ENCODE measurements at places on chromosomes 7 and 10.

DNA sequence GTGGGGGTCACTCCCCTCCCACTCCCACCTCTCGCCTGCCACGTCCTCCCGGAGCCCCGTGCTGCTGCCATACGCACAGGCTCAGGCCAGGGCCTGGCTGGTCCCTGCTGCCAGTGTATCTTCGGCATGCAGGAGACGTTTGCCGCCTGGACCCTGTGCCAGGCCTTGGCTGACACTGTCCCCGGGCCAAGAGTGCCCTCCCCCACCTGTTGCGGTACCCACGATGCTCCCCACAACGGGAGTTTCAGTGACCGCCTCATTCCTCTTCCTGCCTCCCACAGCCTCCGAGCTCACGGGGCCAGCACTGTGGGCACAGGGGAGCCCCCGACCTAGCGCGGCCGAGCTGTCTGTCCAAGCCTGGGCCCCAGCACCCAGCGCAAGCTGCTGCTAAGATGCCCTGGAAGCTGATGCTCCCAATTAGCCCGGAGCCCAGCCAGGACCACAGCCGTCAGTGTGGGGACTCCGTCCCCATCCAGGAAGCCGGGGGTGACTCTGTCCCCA lies 7.4 kb downstream of the TTYH3 start:
- DNase-seq: no peak
- no peaks in the 10 kb centered on the region for H3K27me3 ChIP-seq
- H3K4me1 ChIP-seq: peaks cover 7% of the 10 kb centered on the region
- H3K36me3 ChIP-seq: peaks cover 7% of the 10 kb centered on the region

DNA sequence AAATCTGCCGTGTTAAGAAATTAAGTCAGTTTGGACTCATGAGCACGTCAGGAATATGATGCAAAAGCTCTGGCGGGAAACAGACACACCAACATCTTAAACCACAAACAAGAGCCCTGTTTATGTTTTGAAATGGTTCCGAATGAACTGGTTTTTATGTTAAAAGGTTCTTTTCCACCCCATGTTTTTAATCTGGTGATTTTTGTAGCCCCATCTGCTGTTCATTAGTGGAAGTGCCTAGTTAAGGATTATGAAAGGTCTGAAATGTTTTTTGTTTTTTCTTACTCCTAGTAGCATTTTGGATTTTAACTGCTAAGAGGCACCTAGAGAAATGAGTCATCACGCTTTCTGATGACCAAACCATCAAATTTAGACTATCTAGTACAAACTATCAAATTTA lies 404.1 kb upstream of the MKI67 start:
- H3K27ac ChIP-seq: no peak overlapping the region
- peaks cover 26% of the 10 kb centered on the region for H3K27me3 ChIP-seq
- no peaks in the 10 kb centered on the region for H3K4me1 ChIP-seq

- H3K4me3 ChIP-seq: peak overlapping the region; percentile 28
- H3K4me1 ChIP-seq: peaks cover 14% of the 10 kb centered on the region
- peak overlapping the region; percentile 7 for H3K27ac ChIP-seq
- H3K36me3 ChIP-seq: peaks cover 6% of the 10 kb centered on the region
- no peaks in the 10 kb centered on the region for H3K27me3 ChIP-seq
These were observed 75.1 kb downstream of the CRPPA start for GRCh38 chr7:16345979-16346958.

- no peaks in the 10 kb centered on the region for H3K36me3 ChIP-seq
- H3K4me3 ChIP-seq: no peak overlapping the region
- no peaks in the 10 kb centered on the region for H3K4me1 ChIP-seq
- H3K27ac ChIP-seq: no peak overlapping the region
These were observed 6.7 kb downstream of the LAMB1 start for GRCh38 chr7:107996072-107996882.

GRCh38 chr7:132292803-132293202 lies 283.5 kb downstream of the PLXNA4 start:
- no peak overlapping the region for H3K27ac ChIP-seq
- H3K4me3 ChIP-seq: no peak overlapping the region
- H3K36me3 ChIP-seq: no peaks in the 10 kb centered on the region
- DNase-seq: no peak
- no peaks in the 10 kb centered on the region for H3K4me1 ChIP-seq
- H3K27me3 ChIP-seq: peaks cover 82% of the 10 kb centered on the region

DNA sequence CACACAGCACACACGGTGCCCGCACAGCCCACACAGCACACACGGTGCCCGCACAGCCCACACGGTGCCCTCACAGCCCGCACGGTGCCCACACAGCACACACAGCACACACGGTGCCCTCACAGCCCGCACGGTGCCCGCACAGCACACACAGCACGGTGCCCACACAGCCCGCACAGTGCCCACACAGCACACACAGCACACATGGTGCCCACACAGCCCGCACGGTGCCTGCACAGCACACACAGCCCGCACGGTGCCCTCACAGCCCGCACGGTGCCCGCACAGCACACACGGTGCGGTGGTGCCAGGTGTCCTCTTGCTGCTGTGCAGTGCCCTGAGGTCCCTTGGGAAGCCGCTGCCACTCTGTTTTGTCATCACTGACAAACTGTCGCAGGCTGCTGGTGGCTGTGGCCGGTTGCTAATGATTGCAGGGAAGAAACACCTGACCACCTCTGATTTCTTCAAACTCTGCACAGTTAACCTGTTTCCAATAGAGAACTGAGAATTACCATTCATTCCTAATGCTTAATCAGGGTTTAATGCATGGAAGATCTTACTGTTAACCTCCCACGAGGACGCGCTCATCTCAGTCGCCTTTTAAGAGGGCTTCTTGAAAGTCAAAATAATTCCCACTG lies 66.9 kb downstream of the GLRX3 start:
- H3K27me3 ChIP-seq: no peaks in the 10 kb centered on the region
- H3K36me3 ChIP-seq: no peaks in the 10 kb centered on the region
- H3K4me1 ChIP-seq: no peaks in the 10 kb centered on the region
- H3K27ac ChIP-seq: no peak overlapping the region
- no peak for DNase-seq

- H3K4me1 ChIP-seq: no peaks in the 10 kb centered on the region
- H3K27me3 ChIP-seq: peaks cover 44% of the 10 kb centered on the region
- no peak overlapping the region for H3K4me3 ChIP-seq
- no peaks in the 10 kb centered on the region for H3K36me3 ChIP-seq
These were observed 40.8 kb upstream of the CTBP2 start for GRCh38 chr10:125201108-125201524.

DNA sequence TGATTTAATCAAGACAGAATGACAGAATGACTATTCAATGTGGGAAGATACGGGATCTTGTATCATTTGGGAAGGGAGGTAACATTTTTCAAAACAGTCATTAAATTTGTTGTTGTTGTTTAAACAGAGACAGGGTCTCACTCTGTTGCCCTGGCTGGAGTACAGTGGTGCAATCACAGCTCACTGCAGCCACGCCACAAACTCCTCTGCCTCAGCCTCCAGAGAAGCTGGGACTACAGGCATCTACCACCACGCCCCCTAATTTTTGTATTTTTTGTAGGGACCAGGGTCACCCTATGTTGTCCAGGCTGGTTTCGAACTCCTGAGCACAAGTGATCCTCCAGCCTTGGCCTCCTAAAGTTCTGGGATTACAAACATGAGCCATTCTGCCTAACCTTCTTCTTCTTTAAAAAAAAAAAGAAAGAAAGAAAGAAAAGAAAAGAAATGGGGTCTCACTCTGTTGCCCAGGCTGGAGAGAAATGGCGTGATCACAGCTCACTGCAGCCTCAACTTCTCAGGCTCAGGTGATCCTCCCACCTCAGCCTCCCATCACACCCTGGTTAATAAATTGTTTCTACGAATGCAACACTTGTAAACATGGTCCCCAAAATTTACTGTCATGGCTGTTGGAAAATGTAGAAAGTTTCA lies 24.3 kb downstream of the YWHAG start:
- H3K4me1 ChIP-seq: peaks cover 23% of the 10 kb centered on the region
- no peak overlapping the region for H3K4me3 ChIP-seq
- DNase-seq: no peak
- H3K27me3 ChIP-seq: no peaks in the 10 kb centered on the region

- H3K27ac ChIP-seq: no peak overlapping the region
- no peaks in the 10 kb centered on the region for H3K4me1 ChIP-seq
- no peak for DNase-seq
- no peak overlapping the region for H3K4me3 ChIP-seq
- H3K36me3 ChIP-seq: no peaks in the 10 kb centered on the region
These were observed 4.2 kb downstream of the TAS2R60 start for GRCh38 chr7:143447466-143447865.

DNA sequence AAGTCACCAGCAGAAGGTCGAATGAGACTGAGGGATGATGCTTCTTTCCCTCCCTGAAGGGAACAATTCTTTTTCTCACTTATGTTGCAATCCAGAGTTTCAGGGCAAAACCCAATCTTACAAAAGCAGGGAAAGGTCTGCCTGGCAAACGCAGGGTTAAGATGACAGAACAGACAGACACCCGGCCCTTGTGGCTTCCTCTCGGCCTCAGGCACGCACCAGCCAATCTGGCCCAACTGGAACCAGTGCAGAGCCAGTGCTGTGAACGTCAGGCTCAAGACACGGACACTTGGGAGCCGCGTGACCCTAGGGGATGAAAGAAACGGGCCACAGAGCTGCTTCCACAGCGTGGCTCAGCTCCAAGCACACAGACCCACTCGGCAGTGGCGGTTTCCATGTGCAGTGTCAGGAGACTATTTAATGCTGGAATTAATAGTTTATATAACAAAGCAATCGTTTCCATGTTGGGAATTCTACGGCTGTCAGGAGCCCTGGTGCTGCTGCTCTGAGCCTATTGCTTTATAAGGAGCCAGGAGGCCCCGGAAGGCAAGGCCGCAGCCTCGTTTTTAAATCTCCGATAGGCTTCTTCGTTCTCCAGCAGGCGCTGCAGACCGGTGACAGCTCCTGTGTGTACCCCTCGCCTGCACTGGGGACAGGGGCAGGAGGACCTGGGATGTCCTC lies 198.4 kb downstream of the DIP2C start:
- no peak for DNase-seq
- H3K4me3 ChIP-seq: no peak overlapping the region
- H3K27me3 ChIP-seq: peaks cover 53% of the 10 kb centered on the region

DNA sequence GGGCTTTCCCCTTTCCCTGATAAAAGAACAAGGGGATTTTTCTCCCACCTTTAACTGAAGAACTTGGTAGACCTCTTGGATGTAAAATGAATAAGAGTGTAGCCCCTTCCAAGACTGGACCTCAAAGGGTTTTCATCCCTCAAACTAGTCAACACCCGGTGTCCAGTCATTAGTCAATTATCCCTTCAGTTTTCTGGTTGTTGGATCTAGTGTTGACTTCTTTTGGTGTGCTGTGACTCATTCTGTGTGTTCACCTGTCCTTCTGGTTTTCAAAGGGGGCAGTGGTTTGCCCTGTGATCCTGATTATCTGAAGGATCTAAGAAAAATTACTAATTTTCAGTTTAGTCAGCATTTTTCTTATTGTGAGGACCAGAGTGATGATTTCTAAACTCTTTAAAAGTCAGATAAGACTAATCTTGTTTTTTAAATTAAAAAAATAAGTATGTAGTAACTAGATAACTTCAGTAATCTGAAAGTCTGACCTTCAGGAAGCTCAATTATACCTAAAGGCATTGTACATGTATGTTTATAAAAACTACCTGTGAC lies 583.5 kb downstream of the CNTNAP2 start:
- H3K36me3 ChIP-seq: peaks cover 3% of the 10 kb centered on the region
- H3K4me1 ChIP-seq: no peaks in the 10 kb centered on the region
- no peak overlapping the region for H3K4me3 ChIP-seq
- no peaks in the 10 kb centered on the region for H3K27me3 ChIP-seq

GRCh38 chr10:60950300-60950699 lies 6.3 kb upstream of the RHOBTB1 start:
- no peaks in the 10 kb centered on the region for H3K4me1 ChIP-seq
- H3K27ac ChIP-seq: no peak overlapping the region

GRCh38 chr10:16867556-16867955 lies 50.3 kb upstream of the RSU1 start:
- H3K27me3 ChIP-seq: no peaks in the 10 kb centered on the region
- H3K27ac ChIP-seq: no peak overlapping the region
- no peak for DNase-seq

- H3K4me3 ChIP-seq: no peak overlapping the region
- H3K4me1 ChIP-seq: no peaks in the 10 kb centered on the region
- no peak for DNase-seq
- H3K27me3 ChIP-seq: peaks cover 7% of the 10 kb centered on the region
- H3K27ac ChIP-seq: peak overlapping the region; percentile 20
These were observed 110.2 kb downstream of the ELAPOR2 start for GRCh38 chr7:86949052-86949778.

DNA sequence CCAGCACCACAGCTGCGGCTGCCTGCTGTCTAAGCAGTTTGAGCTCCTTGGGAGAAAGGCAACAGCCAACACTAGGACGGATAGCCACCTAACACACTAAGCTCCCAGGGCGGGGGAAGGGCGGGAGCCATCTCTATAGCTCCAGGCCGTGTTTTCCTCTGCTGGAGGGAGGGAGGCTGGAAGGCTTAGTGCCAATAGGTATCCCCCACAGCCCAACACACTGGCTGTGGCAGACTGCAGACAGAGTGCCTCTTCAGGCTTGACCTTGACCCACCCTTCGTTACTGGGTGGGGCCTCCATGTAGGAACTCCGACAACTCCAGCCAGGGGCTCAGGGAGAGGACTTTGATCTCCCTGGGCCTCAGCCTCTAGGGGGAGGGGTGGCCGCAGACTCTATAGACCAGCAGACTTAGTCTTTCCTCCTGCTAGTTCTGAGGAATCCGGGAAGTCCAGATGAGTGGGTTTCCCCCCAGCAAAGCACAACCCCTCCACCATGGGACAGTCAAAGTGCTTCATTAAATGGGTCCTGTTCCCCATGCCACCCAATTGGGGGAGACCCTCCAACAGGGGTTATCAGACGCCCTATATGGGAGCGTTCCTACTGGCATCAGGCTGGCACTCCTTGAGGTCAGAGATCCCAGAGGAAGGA lies 314.4 kb upstream of the MKI67 start:
- no peaks in the 10 kb centered on the region for H3K4me1 ChIP-seq
- H3K27ac ChIP-seq: no peak overlapping the region
- H3K36me3 ChIP-seq: peaks cover 2% of the 10 kb centered on the region
- peaks cover 47% of the 10 kb centered on the region for H3K27me3 ChIP-seq
- H3K4me3 ChIP-seq: no peak overlapping the region

- no peak overlapping the region for H3K4me3 ChIP-seq
- no peaks in the 10 kb centered on the region for H3K27me3 ChIP-seq
- H3K36me3 ChIP-seq: peaks cover 4% of the 10 kb centered on the region
These were observed 6.1 kb downstream of the COPG2 start for GRCh38 chr7:130662426-130662825.

- DNase-seq: no peak
- H3K36me3 ChIP-seq: peaks cover 3% of the 10 kb centered on the region
- no peak overlapping the region for H3K4me3 ChIP-seq
These were observed 9.7 kb upstream of the TTYH3 start for GRCh38 chr7:2621948-2622640.

All from effector memory CD8-positive, alpha-beta T cell (primary cell).